Activated T-cell treated with anti-CD3 and anti-CD28 coated beads, Interleukin-2, amount 50 U/mL, for 24 hours (primary cell): ENCODE measurements at places on chromosomes 12 and 14.

GRCh38 chr12:112116232-112117060, 7.9 kb upstream of the NAA25 start:
- DNase-seq = no peak

DNA sequence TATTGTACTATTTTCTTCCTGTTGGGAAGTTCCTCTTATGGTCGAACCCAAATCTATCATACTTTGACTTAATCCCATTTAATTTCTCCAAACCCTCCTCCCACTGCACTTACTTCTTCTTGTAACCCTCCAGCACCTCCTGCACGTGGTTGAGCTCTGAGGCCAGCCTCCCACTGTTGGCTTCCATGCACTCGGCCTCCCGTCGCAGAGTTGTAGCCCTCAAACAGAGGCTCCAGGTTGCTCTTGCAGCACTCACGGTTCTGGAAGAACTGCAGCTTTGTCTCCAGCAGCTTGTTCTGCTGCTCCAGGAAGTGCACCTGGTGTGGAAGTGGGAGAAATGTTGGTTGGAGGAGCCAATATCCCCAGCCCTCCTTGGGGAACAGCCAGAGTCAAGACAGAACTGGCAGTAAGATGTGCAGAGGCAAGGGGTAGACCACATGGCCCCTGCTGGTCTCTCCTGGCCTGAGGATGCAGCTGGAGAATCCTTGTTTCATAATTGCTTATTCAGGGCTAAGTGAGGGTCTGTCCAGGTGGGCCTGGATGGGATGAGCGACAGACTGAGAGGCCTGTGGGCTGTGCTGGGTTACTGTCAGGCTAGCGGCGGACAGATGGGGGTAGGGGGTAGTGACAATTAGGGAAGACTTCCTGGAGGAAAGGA, 18.4 kb upstream of the KRT86 start:
- no peak for DNase-seq

GRCh38 chr14:46377305-46377704, 274.3 kb downstream of the RPL10L start:
- no peak for DNase-seq

DNA sequence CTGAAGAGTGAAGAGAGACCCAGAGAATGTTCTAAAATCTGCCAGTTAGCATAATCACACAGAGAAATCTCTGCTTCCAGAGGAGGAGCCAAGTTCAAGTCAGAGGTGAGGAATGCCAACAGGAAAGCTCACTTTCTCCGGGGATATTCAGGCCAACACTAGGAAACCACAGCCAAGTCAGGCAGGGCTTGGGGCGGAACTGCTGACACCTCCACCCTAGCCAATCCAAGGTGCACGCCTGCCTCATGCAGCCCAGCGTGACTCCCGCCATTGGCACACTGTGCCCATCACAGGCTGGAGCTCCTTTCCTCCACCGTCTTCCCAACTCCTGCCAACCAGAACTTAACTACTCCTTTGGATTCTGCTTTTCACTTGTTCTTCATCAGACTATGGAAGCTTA, 374.3 kb upstream of the CCDC196 start:
- DNase-seq = no peak

GRCh38 chr14:72625689-72626088, 268.2 kb downstream of the DPF3 start:
- no peak for DNase-seq

DNA sequence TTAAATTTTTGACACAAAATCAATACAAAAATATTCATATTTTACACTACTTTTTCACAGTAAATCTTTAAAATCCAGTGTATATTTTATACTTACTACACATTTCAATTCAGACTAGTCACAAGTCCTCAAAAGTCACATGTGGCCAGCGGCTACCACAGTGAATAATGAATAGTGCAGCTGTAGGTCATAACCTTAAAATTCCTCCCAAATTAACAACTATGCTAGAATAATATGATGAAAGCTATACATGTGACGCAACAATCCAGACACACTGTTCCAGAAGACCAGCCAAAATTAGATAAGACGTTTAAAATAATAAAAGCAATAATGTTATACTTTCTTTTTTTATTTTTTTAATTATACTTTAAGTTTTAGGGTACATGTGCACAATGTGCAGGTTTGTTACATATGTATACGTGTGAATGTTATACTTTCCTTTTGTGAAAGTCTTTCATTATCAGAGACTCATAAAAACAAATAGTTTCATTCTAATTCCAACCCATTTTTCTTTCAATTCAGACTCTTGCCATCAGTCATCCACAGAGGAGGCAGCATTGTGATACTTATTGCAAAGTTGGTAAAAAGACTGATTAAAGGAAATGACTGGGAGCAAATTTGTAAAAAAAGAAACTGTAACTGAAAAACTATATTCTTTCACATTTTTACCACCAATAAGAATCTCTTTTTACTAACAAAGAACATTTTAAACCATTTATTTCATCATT, 67.0 kb downstream of the C2CD5 start:
- no peak for DNase-seq

GRCh38 chr14:37116933-37117849, 55.2 kb downstream of the SLC25A21 start:
- DNase-seq = no peak

- DNase-seq = no peak
Measured at GRCh38 chr12:126480451-126480850, 1415.2 kb downstream of the AACS start.

- peak; percentile 79 for DNase-seq
Measured at GRCh38 chr12:124566997-124567672, at the start of gene NCOR2. NCOR2 (minus strand) TSS chr12:124567612; CDS start chr12:124495251, 72,361 bp downstream.

DNA sequence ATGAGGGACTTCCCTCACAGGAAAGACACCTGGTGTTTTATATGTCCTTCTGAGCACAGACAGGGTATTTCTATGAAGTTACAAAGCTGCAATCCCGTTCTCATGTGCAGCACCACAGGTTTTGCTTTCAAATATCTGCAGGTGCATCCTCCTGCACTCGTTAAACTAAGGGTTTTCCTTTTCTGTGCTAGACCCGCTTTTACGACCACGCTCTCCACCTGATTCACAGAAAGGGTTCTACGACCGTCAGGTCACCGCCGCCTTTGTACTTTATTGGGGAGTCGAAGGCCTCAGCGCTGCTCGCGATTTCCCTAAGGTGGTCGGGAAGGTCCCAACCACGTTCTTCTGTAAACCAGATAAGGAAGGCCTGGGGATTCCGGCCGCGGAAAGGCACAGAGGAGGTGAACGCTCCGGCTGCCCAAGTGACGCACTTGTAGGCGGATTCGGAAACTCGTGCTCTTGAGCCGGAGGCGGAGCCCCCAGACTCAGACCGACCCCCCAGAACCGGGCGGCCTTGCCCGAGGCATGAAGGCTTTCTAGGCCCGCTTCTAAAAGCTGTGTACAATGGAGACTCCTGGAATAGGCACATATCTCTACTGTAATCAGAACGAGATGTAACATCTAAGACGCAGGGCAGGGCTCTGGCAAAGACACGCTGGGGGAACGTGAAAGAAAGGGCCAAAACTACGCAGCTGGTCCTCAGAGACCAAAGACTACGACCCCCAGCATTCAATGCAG, 995 bp upstream of the HSP90B1 start:
- peak; percentile 86 for DNase-seq

GRCh38 chr14:100609941-100610391, 22.7 kb upstream of the BEGAIN start:
- peak; percentile 11 for DNase-seq

GRCh38 chr14:95713596-95714371, at the start of gene TCL1A:
TCL1A (minus strand) TSS chr14:95714125; CDS start chr14:95714066, 59 bp downstream.
- DNase-seq = no peak

GRCh38 chr14:60878536-60878935, 102.3 kb downstream of the TRMT5 start:
- no peak for DNase-seq

DNA sequence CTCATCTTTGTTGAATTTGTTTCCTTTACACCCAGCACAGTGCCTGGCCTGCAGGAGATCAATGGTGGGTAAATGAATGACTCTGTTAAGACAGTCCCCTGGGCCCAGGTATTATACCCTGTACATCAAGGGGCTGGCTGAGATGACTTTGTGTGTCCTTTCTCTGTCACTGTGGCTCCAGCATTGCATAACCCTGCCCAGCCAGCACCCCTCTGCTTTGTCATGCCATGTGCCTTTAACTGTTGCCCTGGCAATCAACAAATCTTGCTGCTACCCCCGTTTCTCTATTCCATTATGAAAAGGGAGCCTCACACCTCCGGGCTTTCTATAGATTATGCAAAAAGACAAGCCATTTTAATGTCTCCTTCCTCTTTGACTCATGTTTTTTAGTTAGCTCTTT, 7.6 kb upstream of the FLVCR2 start:
- DNase-seq = no peak

DNA sequence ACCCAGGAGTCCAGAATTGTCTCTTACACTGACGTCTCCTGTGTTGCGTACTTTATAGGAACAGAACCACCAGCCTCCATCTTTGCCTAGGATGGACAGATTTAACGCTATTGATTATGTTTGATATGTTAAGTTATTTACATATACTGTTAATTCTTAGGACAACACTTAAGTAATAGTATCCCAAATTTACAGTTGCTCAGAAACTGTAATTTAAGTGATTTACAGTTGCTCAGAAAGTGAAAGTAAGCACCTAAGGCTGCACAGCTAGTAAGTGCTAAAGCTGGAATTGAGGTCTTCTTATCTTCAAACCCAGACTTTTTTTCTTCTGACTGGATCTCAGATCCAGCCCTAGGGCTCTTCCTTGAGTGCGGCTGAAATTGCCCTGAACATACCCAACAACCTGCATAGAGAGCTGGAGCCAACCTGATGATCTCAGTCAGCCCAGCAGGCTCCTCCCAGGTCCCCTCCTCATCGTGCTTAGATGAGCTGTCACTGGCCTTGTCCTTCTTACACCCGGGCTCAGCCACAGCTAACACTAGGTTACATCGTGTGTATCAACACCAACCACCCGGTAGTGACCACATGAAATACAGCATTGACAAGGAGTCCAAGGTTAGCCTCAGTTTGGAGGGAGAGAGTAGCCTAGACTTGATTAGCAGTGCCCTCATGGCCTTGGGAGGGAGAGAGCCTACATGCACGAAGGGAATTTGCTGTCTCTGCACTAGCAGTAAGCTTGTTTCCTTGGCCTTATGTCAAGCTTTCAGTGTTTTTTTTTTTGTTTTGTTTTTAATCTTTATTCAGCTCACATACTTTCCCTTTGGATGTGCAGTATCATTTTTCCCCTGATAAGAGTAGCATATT, 111.1 kb upstream of the ARHGAP5 start:
- DNase-seq = no peak

DNA sequence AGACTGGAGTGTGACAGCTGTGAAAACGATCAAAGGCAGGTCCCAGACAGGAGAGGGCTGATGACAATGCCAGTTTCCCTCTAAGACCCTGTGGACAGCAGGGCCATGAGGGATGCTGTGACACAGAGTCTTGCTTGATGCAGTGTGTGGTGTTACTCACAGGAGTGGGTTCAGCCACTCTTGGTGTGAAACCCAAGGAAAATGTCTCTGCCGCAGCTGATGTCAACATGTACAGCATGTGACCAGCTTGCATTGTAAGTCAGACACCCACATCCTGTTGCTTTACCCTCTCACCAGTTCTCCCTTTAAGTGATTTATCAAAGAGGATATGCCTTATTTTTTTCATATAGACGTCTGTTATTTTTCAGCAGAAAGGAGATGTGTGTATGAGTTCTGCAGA, 268.6 kb downstream of the BTG1 start:
- peak; percentile 76 for DNase-seq

- no peak for DNase-seq
Measured at GRCh38 chr12:115763982-115764621, 513.4 kb downstream of the MED13L start.

GRCh38 chr12:95473231-95473883, 595 bp upstream of the METAP2 start:
- DNase-seq = no peak

DNA sequence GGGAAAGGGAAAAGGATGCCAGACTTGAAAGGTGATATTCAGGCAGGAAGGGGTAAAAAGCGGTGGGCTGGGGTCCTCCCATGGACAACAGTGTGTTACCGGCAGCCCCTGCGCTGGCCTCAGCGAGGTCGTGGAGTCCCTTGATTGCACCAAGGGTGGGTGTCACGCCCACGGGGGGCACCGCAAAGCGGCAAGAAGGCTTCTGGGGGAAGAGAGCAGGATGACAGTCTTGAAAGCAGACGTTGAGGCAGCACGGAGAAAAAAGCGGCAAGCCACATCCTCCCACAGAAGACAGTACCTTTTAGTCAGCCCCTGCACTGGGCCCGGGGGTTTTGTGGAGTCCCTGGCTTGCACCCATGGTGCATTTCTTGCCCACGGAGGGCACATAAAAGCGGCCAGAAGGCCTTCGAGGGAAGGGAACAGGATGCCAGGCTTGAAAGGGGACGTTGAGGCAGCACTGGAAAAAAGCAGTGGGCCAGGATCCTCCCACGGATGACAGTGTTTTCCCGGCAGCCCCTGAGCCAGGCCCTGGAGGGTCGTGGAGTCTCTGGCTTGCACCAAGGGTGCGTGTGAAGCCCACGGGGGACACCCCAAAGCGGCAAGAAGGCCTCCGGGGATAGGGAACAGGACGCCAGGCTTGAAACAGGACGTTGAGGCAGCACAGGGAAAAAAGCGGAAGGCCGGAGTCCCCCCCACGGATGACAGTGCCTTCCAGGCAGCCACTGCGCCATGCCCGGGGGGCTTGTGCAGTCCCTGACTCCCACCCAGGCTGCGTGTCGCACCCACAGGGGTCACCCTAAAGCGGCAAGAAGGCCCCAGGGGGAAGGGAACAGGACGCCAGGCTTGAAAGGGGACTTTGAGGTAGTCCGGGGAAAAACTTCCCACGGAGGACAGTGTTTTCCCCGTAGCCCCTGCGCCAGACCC, 162.2 kb upstream of the ALG10B start:
- DNase-seq = no peak

- DNase-seq = no peak
Measured at GRCh38 chr12:3990501-3991280, 117.5 kb upstream of the PARP11 start.

- DNase-seq = no peak
Measured at GRCh38 chr12:125015680-125016310, 22.4 kb downstream of the BRI3BP start.

DNA sequence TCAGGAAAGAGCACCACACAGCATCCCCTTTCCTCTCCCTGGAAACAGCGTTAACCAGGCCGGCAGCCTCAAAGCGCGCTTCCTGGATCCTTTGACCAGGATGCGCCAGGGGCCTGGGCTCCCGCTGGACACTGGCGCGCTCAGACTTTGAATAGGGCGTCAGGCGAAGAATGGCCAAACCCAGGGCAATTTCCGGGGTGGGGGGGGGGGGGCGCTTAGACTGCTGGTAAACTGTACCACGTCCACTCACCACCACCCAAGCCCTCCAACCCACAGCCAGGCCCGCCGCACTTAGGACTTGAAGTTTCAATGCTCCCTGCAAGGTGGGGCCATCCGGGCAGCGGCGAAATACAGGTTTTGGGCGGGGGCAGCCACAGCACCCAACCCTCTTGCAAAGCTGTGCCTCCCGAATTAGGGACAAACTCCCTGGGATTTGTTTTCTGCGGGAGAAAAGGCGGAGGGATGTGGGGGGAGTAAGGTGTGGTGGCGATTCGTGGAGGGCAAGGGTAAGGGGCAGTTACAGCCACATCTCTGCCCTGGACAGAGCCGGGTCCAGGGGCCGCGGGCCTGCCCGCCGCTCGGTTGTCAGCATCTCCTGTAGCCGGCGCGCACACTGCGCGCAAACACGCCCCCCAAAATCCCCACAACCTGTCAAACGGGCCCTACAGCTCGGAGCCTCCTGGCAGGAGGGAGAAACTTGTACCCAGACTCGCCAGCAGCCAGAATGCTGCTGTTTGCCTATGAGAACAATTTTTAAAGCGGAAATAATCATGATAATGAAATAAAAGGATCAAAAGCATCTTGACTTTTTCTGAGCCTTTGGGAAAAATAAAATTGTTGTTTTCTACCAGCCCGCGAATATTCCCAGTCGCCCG, 958 bp downstream of the RTN1 start:
- no peak for DNase-seq

GRCh38 chr12:126443977-126444376, 1378.7 kb downstream of the AACS start:
- DNase-seq = no peak
